ENCODE measurements at places on chromosomes 6 and 20. TPM values are rescaled to one million over a fixed set of nuclear protein-coding genes. Genes with fewer than 3 reads are reported as not detected.

Gene BTN1A1
- not detected for total RNA-seq

DNA sequence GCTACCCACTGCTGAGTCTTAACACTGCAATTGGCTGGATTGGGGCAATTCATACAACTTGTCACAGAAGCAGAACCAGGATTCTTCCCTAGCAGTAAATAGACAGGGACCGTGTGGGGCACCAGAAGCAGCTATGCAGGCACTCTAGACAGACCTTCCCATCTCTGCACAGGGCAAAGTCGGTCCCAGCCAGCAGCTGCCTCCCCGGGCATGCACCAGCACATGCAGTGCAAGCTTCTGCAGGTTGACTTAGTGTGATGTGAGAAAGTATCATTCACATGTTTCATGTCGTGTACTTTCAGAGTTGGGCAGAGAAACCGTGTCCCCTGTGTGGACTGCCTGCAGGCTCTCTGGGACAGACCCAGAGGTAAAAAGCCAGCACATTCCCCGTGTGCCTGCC lies 98.0 kb upstream of the FOXA2 start:
- DNase-seq = peak; percentile 64

Gene HTR1E
- not detected for total RNA-seq

Gene ANKRD6
- total RNA-seq = 13.3 TPM

Gene SLC22A7
- not detected for total RNA-seq

Gene ENPP1
- total RNA-seq = 14.7 TPM

- no peak for DNase-seq
These were observed 24.1 kb upstream of the GTF3C6 start for GRCh38 chr6:110934381-110934898.

GRCh38 chr6:156283091-156283490 lies 494.1 kb upstream of the ARID1B start:
- no peak for DNase-seq

DNA sequence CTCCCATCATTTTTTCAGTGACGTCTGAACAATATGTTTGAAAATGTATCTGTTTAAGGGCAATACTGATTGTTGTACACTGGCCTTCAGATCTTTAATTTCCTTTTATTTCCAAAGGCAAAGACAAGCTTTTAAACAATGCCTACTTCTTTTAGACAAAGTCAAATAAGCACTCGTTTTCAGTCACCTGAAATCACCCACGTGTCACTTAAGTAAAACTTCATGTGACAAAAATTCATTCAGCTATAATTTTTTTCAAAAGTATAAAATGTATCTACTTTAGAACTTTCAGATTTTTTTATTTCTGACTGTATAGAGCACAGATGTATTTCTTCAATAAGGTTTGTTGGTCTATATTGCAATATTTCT lies 113.5 kb upstream of the BEND6 start:
- DNase-seq = no peak

Gene BPIFA1
- total RNA-seq = not detected

DNA sequence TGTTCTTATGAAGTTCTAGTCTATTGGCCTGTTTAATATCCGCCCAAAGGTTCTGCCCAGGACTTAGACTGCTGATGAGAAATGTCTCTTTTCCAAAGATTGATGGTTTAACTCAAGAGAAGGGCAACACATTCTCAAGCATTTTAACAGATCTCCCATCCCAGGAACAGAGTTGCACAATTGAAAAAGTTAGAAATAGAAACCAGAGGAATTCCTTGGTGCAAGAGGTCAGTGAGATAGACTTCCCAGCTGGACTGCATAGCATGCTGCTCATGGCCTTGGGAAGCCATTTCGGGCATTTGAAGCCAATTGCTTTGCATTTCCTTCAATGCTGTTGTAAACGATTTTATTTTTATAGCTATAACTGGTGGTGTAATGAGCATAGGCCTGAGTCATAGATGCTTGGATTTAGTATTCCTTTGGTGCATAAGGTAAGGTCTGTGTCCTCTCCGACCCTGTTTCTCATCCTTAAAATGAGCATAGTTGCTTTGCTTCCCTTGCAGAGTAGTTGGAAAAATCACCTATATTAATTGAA lies 292.2 kb upstream of the JAG1 start:
- no peak for DNase-seq

DNA sequence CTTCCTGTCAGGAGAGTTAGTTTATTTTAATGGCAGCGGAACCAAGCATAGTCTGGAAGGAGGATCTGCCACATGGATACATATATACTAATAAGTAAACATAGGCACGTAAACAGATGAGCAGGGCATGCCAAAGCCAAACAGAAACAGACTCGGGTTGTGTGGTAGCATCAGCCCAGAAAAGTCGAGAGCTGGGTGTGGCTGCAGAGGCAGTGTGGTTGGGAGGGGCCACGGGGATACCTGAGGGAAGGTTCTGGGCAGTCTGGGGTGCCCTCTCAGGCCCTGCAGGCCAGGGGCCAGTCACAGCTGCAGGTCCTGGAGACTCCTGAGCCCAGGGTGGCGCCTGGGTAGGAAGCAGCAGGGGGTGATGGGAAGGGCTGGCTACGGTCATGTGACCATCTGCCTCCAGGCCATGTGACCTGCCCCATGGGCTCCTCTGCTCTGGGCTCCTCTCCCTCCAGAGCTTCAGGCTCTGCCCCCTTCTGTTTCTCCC lies 42.8 kb upstream of the MRPS10 start:
- DNase-seq = no peak

- DNase-seq = no peak
These were observed 95.6 kb upstream of the SHLD1 start for GRCh38 chr20:5654557-5654956.

Gene BPIFB2
- not detected for total RNA-seq

DNA sequence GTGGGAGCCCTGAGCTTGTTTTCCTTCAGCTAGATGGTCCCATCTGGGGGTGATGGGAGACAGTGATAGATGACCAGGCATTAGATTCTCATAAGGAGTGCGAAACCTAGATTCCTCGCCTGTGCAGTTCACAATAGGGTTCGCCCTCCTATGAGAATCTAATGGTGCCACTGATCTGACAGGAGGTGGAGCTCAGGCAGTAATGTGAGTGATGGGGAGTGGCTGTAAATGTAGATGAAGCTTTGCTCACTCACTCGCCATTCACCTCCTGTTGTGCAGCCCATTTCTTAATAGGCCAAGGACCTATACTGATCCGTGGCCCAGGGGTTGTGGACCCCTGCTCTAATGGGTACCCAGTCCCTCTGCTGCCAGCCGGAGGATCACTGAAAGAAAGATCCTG lies 20.7 kb upstream of the KCNB1 start:
- DNase-seq = no peak

Gene BPIFB1
- not detected for total RNA-seq

DNA sequence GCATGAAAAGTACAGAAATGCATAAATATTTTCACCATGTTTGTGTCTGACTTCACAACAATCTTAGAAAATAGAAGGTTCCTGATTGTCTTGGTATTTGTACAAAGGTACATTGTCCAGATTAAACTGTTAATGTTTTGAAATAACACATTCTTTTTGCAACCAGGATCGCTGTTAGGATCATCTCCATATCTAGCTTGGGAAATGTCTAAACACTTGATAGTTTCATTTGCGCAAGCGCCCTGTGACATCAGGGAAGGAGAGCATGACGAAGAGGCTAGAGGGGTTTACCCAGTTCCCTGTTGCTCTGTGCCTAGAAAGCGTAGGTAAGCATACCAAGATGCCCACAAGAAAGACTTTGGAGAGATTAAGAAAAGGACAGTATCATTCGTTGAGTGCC lies 19.4 kb downstream of the ALDH8A1 start:
- DNase-seq = no peak

Gene PTCHD4
- not detected for total RNA-seq

GRCh38 chr6:5866547-5867051 lies 140.1 kb downstream of the NRN1 start:
- no peak for DNase-seq

- DNase-seq = no peak
These were observed 52.2 kb upstream of the FAM83C start for GRCh38 chr20:35344354-35344837.

DNA sequence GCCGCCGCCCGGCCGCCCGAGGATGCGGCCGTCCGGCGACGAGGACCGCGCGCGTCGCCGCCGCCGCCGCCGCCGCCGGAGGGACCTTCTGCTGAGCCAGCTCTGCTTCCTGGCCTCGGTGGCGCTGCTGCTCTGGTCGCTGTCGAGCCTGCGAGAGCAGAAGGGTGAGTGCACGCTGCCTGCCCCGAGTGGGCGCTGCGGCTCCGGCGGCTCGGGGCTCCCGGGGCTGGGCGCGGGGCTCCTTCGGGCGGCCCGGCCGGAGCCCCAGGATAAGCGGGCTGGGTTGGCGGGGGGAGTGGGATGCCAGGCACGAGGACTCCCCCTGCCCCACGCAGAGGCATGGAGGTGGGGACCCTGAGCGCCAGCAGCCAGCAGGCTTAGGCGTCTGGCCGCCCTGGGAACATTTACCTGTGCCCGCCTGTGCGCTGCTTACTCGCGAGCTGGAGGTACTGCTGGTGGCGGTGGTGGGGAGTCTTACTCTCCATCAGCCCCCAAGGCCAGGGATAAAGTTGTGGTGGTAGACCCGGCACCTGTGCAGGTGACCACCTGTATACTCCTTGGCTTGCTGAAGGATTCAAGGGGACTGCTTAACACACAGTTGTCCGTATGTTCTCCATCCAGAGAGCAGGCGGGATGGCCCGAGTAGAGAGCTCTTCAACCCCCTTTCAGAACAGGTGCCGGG lies 520 bp downstream of the SLC24A3 start:
- DNase-seq = no peak

DNA sequence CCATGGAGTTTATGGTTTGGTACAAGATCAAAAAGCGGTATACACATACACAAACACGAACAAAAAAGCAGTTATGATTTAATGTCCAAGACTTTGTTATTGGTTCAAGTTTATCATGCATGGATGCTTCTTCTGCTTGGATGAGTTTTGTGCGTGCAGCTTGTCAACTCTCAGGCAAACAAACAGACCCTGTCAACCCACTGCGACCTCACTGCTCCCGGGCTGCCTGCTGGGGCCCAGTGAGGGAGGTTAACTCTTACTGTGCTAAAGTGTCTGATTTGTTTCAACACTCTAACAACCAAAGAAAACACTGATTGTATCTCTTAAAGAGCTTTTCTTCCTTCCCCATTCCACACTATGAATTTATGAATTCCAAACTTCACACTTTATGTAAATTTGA lies 26.8 kb upstream of the DDR1 start:
- DNase-seq = no peak

Gene SLC17A2
- total RNA-seq = not detected

- DNase-seq = no peak
These were observed 73.6 kb downstream of the SLX4IP start for GRCh38 chr20:10508468-10509251.

- peak; percentile 37 for DNase-seq
These were observed 126.6 kb downstream of the CDC5L start for GRCh38 chr6:44514085-44514484.

DNA sequence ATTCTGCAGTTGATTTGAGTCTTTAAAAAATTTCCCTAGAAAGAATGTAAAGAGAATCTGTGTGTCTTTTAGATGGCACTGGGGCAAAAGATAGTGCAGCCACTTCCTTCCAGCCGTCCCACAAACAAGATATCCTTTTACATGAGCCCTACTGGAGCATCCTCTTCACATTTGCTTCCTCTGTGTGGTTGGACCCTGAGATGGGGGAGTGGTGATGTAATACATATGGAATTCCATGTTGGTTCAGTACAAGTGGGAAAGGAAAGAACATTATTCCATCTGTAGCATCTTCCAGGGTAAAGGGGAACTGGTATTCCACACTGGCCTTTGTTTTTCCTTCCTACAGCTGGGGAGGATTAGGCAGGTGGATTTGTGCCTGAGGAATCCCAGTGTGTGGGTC lies 78.9 kb upstream of the ISM1 start:
- no peak for DNase-seq

Gene MCCD1
- total RNA-seq = not detected

- no peak for DNase-seq
These were observed 15.3 kb upstream of the SULF2 start for GRCh38 chr20:47800623-47801022.

- no peak for DNase-seq
These were observed 64.0 kb downstream of the RSPO3 start for GRCh38 chr6:127182501-127182900.

Gene IER3
- total RNA-seq = 40.5 TPM

- DNase-seq = no peak
These were observed 327.0 kb downstream of the BMP2 start for GRCh38 chr20:7094438-7094997.
